Right ventricle myocardium inferior (tissue), 1 donor: ENCODE measurements at places on chromosomes 2 and 18. TPM values are rescaled to one million over a fixed set of nuclear protein-coding genes. Genes with fewer than 3 reads are reported as not detected.

The CCNYL1 gene
- 10.2 TPM for total RNA-seq

The RANBP2 gene
- 48.7 TPM for total RNA-seq

The ELOA2 gene
- not detected for total RNA-seq

The CD28 gene
- total RNA-seq, result 0.78 TPM

The ZNF519 gene
- total RNA-seq, result 4.1 TPM

The GDF7 gene
- total RNA-seq, result 0.46 TPM

The TRABD2A gene
- total RNA-seq, result 0.73 TPM

The TLX2 gene
- not detected for total RNA-seq

The MRO gene
- total RNA-seq, result 4.6 TPM

The DOK6 gene
- 6.3 TPM for total RNA-seq

The RFTN2 gene
- total RNA-seq, result 7.5 TPM

The PROKR1 gene
- total RNA-seq, result not detected
